ENCODE measurements at places on chromosomes 2 and 18.

DNA sequence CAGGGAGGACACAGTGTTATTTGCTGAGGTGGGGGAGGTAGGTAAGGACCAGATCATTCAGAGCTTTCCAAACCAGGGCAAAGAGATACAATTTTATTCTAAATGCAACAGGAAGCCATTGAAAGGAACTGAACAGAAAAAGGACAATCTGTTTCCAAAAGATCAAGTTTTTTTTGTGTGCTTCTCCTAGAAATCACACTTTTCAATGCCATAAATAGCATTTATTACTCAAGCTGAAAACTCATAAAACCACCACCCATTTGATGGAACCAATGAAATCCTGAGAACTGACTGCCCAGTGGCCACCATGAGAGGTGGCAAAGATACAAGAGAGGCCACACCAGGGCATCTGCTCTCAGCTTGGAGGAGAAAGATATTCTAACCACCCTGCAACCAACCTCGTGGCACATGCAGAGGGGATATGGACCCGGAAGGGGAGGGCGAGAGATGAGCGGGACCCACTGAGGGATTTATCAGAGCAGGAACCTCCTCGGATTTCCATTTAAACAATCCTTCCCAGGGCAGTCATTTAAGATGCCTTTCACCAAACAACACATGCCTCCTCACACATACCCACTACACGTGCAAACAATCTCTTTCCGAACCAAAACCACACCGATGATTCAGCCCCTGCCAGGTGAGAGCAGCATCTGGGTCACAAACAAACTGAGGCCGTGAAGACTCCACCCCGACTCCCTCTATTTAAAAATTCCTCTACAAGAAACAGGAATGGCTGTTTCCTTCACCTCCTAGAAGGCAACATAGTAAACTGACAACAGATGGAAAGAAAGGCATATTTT lies 8.8 kb downstream of the CYB5A start:
- no peak for DNase-seq

DNA sequence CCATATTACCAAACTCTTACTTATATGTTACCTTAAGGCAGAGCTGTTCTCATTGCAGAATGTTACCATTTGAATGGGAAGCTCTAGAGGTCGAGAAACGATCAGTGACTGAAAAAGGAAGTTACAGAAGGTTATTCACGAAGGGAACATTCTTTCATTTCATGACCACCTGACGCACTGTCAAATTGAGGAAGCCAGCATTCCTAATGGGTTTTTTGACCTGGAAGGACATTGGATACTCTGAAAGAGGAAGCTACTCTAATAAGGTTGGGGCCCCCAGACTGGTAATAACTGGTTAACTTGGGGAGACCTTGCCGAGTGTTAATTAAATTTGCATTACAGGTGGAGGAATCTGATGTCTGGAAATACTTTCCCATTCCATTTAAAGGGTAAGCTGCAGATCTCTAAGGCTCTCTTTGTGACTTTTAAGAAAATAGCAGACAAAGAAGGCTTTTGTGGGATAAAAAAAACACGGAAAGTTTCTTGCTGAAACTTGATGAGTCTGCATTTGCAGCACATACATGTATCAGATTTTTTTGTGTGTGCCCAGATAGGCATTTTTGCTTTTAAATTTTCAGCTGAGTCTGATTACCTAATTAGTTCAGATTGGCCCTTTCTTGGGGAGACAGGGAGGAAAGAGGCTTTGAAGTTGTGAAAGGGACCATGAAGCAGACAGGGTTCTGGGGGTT lies 137.1 kb downstream of the LTBP1 start:
- DNase-seq, result no peak

DNA sequence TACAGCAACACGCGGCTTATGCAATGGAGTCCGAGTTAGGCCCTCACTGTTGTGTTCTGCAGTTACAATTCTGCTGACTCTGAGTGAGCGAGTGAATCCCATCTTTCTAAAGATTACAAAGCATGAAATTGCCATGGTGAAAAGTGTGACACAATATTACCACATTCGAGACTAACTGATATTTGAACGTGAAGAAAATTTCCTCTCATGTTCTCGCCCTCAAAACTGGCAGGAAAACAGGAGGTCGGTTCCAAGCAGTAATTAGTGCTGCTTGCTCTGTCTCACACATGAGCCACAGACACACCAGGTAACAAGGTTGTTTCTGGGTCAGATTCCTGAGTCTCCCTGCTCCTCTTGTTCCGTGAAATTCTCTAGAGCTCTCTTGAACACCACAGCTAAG lies 93.7 kb upstream of the RIOK3 start:
- no peak for DNase-seq

- no peak for DNase-seq
These were observed 925.5 kb downstream of the SLC4A3 start for GRCh38 chr2:220552790-220553535.

DNA sequence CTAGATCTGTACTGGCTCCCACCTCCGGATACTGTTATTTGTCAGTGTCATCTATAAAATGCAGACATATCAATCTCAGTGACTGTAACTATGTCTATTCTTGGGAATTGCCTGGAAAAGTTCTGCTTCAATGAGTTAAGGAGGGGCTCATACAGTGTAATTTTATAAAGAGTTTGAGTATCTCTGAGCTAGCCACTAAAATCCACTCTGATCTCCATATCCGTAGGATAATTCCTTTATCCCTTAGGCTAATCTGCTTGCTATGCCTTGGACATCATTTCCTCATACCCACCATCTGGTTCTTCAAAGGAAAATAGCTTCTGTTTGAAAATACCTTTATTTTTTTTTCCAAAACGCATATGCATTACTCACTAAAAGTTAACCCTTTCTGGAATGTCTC lies 863.2 kb downstream of the SUCLG1 start:
- no peak for DNase-seq

DNA sequence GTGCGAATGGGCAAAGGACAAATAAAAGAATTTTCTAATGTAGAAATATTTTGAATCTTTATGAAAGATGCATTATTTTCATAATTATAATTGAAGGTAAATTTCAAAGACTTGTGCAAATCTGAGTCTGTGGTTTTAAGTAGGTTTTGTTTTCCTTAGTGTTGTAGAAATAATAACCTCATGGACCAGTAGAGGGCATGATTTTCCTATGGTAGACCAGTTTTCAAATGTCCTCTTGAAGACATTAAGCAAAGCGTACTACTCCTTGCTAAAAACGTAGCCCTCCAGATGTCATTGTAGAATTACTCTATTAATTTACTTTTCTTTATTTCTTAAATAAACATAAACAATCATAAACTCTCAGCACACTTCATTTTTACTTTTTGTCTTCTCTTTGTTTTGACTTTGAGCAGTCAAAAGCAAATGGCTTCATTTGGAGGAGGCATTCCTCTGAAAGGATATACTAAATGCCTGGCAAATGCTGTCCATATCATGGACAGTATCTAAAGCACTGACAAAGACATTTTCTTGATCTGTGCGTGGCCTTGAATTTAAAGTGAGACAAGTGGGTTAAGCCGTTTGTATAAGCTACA lies 85.8 kb upstream of the FAM237A start:
- peak; percentile 33 for DNase-seq

- no peak for DNase-seq
These were observed 133.1 kb upstream of the RGPD4 start for GRCh38 chr2:107693604-107694003.

DNA sequence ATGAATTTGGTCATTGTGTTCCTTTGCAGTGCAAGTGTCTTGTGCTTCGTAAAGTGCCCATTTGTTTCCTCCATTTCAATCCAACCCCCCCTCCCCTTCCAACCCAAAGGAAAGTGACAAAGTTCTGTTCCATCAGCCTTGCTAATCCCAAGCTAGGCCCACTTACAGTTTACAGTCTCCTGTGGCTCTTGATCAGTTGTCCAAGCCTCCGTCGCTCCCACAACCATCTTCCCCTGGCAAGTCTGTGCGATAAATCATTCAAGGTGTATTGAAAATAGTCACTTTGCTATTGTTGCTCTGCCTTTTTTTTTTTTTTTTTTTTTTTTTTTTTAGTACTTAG lies 6.5 kb downstream of the POU3F3 start:
- no peak for DNase-seq

GRCh38 chr2:53036196-53036595 lies 731.4 kb upstream of the CHAC2 start:
- DNase-seq, result no peak

- peak; percentile 67 for DNase-seq
These were observed 7.2 kb downstream of the POMC start for GRCh38 chr2:25161055-25161781.

DNA sequence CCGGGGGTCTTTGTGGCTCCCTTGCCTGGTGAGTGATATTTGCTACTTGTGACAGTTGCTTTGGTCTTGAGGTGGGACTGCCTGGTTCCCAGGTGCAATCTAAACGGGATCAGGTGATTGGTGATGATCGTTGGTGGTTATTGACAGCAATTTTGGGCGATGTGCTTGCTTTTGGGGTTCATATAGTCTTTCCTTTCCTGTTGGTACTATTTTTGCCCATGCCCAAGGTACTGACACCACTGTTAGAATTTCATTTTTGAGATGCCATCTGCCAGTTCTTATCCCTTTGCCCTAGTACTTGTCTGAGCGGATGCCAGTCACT lies 573 bp downstream of the WDR7 start:
- peak; percentile 46 for DNase-seq

GRCh38 chr2:202848813-202849212 lies 22.8 kb downstream of the ICA1L start:
- no peak for DNase-seq

DNA sequence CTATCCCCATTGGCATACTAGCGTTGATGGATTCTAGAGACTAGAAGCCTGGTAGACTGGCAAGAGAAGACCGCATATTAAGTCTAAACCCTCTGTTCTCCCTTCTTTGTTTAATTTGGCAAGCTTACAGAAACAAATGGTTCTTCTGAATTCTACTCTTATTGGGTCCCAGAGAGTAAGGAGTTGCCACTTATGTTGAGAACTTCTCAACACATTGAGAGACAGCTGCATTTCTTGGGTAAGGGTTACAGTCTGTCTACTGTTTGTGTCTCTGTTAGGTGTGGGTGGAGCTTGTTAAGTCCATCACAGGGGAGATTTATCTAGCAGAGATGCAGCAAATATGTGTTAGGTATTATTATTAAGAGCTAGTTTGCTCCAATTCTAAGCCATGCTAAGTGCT lies 435.8 kb upstream of the MEIS1 start:
- no peak for DNase-seq

DNA sequence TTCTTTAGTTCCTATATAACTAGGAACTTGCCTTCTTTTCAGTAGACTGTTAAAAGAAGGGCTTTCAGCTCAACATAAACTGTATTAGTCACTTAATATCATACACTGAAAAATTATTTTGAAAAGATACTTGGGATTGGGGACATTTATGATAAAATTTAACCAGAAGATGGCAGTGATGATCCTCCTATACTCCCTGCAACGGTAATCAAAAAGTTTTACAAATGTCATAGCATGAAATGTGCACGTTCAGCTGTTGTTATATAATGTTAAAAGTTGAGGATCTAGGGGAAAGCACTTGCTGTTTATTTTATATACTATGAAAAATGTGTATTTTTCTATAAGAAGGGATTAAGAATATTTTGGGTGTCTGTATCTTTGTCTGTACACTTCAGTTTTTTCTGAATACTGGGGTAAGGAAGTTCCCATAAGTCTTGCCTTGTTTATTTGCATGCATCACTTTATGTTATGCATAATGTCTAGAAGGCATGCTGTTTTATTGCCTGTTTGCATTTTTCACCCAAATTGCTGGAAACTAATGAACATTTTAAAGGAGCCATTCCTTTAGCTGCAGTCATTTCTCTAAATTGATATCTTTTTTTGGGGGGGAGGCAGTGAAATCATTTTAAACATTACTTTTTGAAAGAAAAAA lies 19.0 kb downstream of the DYNC1I2 start:
- peak; percentile 51 for DNase-seq

DNA sequence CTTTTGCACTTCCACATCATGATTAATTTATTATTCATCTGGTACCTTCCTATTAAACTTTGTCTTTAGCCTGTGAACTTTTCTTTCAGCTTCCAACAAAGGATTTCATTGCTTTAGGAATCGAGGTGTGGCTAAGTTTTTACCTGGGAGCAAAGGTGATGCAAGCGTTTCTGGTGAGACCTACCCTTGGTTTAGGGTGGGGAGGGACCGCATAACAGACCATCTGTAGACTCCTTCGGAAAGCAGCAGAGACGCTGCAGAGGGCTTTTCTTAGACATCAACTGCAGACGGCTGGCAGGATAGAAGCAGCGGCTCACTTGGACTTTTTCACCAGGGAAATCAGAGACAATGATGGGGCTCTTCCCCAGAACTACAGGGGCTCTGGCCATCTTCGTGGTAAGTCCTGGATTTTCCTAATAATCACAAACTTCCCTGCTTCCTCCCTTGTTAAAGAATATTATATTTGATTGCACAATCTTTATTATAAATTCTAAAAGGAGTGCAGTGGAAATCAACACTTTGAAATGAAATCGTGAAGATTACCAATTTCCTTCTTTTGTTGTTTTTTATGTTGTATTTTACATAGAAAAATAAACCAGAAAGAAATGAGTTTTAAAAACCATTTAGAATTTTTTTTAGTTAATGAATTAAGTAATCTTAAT lies at the start of gene DSG3:
DSG3 (plus strand) TSS at position 212 of the 662 bp plus-strand sequence; CDS start at position 349, 137 bp downstream.
- DNase-seq, result no peak

DNA sequence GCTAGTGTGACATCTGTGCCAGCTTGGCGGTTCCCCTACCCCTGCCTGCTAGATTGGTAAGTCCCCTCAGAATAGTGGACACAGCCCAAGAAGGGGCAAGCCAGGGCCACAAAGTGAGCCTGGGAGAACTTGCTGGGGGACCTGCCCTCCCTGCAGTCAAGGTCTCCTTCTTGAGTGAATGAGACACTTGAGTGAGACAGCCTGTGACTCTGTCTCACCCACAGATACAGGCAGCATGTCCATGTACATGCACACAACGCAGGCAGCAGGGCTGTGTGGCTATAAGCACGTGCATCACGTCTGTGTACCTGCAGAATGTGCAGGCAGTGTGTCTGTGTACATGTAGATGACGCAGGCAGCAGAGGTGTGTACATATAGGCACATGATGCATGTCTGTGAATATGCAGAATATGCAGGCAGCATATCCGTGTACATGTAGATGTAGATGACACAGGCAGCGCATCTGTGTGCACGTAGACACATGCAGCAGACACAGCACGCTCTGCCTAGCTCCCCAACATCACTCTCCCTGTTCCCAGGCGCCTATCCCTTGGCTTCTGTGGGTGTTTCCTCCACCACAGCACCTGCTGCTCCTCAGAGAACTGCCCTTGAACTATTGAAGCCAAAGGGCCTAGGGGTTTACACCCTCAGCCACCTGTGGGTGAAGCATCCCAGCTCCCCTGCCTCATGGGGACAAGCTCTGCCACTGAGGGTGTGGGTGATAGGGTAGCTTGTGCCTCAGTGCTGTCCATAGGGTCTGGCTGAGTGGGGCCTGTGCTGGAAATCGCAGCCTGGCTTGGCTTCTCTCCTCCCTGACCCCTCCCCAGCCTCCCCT lies 147.2 kb upstream of the TWIST2 start:
- DNase-seq, result no peak

DNA sequence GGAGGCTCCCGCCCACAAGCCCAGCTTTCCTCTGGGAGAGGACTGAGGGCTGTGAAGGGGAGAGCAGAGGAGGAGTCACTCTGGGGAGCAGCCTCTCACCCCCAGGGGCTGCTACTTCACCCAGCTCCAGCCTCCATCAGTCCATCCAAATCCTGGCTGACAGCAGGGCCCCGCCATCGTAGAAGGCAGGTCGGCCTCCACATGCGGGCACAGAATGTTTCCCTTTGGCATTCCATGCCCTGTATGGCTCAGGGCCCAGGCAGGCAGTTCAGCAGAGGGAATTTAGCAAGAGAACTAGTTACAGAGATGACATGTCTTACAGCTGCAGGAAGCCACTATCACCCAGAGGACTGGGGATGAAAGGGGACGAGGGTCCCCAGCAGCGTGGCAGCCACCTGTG lies 6.4 kb upstream of the ODC1 start:
- no peak for DNase-seq

Measured in NCI-H2171 treated with DMSO at 0.1 percent for 48 hours (cell line).